ENCODE measurements at places on chromosomes 11 and 22.

GRCh38 chr11:3840004-3840869 lies 522 bp downstream of the RHOG start:
- DNase-seq = no peak

DNA sequence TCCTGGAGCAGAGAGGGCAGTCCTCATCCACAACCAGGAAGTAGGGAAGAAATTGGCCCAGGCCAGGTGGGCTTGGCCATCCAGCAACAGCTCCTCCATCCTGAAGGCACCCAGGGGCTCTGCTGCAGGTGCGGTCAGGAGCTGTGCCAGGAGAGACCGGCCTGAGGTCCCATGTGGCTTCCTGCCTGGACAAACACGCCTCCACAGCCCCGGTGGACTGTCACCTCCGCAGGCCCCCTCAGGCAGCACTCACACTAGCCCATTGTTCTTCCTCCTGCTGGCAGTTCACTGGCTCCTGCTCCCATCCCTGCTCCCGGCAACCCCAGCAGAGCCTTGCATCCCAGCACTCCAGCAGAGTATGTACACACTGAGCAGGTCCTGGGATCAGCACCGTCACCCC lies 16.0 kb upstream of the POU2AF1 start:
- no peak for DNase-seq

- DNase-seq = no peak
Measured at GRCh38 chr11:68525336-68525735, 64.8 kb downstream of the PPP6R3 start.

DNA sequence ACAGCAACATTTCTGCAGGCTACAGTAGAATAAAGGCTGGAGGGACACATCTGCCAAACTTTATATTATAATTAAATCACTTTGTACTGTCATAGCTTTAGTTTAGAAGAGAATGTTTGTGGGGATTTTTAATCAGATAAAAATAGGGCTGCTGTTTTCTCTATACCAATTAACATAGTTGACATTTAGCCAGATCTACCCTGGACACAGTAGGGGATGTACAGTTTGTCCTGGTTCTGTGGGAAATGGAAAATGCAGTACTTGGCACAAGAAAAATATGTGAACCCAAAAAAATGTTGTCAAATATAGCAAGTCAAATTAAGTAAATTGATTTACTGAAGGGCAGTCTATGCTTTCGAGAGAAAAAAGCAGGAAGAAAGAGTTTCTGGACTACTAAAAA lies 20.8 kb upstream of the PICALM start:
- no peak for DNase-seq

DNA sequence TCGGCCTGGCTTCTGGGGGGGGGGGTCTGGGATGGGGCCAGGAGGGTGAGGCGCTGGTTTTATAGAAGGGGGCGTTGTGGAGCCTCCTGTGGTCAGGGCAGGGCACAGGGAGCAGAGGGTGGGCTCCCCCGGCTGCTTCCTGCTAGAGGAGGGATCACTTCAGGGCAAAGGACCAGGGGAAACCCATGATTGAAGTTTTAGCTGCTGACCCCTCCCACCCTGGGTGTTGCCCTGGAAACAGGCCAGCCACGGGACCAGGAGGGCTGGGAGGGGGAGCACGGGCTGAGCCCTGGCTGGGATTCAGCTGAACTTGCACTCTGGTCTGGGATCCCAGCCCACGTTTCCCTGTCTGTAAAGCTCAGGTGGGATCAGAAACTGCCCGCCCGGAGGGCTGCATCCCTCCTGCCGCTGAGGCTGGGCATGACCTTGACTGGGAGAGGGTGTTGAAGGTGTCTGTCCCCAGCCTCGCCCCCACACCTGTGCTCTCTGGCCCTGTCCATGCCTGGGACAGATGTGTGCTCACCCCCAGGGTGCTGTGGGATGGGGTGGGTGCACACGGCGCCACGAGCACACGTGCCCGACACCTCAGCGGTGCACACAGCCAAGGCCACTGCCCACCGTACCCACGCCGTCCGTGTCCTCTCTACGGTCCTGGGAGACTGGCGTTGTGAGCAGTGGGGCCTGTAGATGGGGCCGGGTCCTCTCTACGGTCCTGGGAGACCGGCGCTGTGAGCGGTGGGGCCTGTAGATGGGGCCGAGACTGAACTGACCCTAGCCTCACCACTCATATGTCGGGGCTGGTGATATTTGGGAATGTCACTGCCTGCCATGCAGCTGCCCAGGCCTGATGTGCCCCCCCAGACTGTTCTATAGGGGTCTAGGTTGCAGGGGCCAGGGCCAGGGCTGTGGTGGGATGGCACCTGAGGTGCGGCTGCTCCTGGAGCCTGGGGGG lies 2.3 kb downstream of the TSPAN4 start:
- DNase-seq = peak; percentile 49

- DNase-seq = no peak
Measured at GRCh38 chr22:42623301-42623751, 8.6 kb upstream of the POLDIP3 start.

DNA sequence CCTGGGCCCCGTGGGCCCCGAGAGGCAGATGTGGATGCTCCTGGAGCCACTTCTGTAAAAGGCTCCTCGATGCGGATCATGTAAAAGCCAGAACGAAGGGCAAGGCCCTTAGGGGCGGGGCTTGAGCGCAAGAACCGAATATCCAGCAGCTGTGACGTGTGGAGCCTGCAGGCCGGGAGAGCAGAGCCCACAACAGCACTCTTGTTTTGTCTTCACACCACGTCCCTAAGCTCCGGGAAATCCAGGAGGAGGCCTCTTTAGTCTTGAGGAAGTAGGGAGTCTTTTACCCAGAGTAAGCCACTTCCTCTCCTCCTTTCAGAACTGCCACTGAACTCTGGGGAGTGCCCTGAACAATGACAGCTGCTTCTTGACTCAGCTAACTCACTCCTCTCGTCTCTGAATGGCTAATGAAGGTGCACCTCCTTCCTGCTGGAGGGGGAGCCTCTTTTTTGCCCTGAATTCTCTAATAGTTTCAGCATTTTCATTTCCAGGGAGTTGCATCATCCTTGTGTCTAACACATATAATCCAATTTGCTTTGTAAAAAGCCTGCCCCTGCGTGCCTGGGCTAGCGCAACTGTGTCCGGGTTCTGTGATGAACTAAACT lies 12.5 kb downstream of the L3MBTL2 start:
- DNase-seq = peak; percentile 19

DNA sequence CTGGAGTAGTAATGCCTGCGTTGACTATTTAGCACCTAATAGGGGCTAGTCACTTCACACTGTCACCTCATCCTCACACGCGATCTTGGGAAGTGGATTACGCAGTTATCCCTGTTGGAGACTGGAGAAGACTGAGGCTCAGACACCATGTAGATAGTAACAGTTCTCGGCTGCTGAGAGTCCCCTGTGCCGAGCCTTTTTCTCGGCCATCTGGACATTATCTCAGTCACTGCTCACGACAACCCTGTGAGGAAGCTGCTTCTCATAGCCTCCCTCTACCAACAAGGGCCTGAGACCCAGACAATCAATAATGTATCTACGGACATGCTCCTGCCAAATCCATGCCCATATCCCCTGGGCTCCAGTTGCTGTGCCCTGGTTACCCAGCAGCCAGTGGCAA lies 25.9 kb downstream of the SCUBE1 start:
- DNase-seq = no peak

GRCh38 chr11:108307751-108308150 lies 84.9 kb downstream of the ATM start:
- DNase-seq = no peak

DNA sequence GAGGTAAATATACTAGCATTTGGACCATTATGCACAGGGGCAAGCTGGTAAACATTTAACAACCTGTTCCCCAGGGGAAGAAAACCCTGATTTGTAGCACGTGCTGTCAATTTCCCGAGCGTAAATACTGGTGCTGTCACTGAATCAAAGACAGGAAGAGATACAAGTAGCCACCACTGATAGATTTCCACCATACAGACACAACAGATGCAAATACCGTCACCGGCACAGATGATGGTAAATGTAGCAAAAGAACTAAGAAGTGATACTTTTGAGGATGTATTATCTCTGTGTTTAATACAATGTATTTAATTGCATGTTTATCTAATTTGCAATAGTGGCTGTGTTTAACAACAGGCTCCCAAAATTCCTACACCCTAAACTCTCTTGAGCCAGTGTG lies 39.6 kb downstream of the SHISAL1 start:
- DNase-seq = no peak

DNA sequence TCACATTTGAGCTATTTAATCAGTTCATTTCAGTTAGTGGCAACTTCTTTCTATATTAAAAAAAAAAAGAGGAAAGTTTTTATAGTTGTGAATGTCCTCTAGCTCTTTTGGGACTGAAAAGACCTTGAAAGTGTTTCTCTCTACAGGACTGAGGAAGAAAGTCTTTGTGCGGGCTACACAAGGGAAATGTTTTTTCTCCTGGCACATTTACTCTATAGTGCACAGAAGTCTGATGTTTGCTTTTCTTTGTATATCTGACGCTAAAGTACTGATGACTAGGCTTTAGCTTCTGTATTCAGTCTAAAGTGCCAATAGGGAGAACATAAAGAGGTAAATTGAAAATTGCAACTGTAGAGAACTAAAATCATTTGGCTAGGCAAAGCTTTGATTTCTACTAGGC lies 737.4 kb upstream of the LUZP2 start:
- no peak for DNase-seq

DNA sequence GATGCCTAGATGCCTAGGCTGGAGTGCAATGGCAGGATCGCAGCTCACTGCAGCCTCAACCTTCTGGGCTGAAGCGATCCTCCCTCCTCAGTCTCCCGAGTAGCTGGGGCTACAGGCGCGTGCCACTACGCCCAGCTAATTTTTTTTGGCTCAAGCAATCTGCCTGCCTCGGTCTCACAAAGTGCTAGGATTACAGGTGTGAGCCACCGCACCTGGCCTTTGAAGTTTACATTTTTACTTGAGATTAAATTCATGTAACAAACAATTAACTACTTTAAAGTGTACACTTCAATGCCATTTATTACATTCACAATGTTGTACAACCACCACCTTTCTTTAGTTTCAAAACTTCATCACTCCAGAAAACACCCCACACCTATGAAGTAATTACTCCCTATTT lies 3.5 kb upstream of the FOSL1 start:
- DNase-seq = no peak

DNA sequence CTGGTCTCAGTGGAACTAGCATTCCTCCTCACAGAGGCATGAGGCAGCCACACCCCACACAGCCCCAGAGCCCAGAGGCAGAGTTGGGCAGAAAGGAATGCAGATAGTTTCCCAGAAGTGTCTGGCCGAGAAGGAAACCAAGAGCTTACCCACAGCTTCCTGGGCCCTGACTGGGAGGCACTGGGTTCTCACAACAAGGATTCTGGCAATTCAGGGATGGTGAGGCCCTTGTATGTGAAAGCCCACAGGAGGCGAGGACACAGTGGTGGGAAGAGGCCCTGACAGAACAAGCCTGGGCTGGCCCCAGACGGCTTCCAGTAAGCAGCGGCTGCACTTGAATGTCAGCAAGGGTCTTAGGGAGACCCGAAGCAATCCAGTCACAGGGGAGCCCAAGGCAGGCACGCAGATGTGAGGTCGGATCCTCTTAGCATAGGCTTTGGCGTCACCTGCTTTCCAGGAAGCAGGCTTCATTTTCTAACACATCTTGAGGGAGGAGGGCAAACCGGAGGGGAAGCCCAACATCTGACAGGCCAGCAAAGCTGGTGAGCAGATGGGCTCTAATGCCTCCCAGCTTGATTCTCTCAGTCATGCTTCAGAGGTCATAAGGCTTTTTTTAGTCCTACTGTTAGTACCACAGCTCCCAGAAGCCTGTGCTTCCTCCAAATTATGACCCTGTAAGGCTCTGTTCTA lies 78.3 kb upstream of the AKIP1 start:
- DNase-seq = no peak

DNA sequence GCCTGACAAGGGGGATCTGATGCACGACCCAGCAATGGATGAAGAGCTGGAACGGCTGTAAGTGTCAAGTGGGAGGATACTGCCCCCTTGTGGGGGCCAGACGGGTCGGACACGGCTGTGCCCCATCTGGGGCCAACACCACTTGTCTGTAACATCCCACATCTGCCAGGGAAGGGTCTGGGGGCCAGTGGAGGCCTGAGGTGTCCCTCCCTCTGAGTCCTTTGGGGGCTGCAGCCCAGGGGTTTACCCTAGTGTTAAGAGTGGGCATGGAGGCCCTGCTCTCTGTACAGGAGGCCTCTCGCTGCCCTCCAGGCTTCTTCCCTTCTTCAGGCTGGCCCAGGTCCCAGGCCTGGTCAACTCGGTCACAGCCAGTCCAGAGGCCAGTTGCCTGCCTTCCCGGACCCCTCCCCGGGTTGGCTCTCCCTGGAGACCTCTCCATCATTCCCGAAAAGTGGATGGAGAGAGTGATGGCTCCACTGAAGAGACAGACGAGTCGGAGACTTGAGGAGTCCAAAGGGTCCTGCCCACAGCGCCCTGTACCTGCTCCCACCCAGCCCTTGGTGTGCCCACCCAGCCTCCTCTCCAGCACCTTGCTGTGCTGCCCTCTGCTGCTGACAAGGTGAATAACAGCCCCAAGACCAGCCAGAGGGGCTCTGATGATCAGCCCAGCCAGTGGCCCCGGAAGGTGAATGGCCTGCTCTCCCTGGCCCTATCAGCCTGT lies 15.4 kb downstream of the ARFGAP2 start:
- DNase-seq = no peak

DNA sequence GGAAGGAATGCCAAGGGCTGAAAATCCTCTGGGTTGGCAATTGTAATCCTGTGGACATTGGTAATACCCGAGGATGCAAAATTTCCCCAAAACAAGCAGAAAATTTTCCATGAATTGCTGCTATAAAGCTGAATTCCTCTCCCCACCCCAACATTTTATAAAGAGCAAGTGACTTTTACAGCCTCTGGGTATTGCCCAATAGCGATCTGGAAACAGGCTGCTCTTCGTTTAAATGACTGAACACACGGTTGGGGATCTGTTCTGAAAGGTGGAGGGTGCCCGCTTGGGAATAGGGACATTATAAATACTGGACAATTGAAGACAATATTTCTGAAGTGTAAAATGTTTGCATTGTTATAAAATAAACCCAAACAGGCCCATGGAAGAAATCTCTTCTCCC lies 20.6 kb downstream of the EHF start:
- DNase-seq = no peak

DNA sequence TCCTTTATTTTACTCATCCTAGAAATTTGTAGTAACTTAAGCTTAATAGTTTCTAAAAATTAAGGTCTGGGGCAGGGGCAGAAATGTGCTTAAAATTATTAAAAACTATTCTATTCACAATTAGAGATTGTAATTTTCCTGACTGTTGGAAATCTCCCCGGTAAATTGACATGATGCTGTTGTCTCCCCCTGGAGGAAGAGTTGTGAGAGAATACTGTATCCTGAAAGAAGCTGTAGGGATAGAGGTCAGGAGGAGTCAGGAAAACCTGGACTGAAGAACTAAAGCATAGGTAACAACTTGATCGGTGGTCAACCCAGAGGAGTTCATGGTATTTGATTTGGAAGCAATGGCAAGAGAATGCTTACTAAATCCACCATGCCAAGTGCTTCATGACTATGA lies 16.2 kb upstream of the ESAM start:
- DNase-seq = no peak

- no peak for DNase-seq
Measured at GRCh38 chr11:78244546-78245255, 56.0 kb downstream of the USP35 start.

DNA sequence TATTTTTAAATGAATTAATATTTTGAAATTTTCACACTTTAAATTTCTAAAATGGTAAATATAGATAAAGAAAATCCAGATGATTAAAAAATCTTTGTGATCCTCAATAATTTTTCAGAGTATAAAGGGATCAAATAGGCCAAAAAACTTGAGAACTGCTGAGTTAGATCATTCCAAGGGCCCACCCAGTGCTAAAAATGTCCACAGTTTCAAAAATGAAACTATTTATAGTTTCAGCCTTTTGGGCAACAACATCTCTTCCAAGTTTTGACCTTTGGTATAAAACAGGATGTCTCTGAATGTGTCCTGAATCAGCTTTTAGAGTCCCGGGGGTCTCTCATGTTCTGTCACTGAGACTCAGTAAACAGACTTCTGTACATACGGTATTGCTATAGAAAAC lies 20.9 kb upstream of the BAIAP2L2 start:
- DNase-seq = no peak

Measured in HS-5 (cell line).